ENCODE measurements at places on chromosomes 13 and 19.

- DNase-seq = no peak
Observed at GRCh38 chr19:6887316-6887715, at the start of gene ADGRE1. Gene ADGRE1 (plus strand): TSS chr19:6887579. CDS start chr19:6887609, 30 bp downstream.

- DNase-seq = no peak
Observed at GRCh38 chr19:4692251-4693077, 22.3 kb upstream of the MYDGF start.

- no peak for DNase-seq
Observed at GRCh38 chr13:46404733-46405100, 17.7 kb upstream of the RUBCNL start.

- no peak for DNase-seq
Observed at GRCh38 chr19:35731779-35732405, 10.4 kb downstream of the IGFLR1 start.

GRCh38 chr19:373391-374182 is 29.0 kb upstream of the MIER2 start:
- no peak for DNase-seq

- DNase-seq = no peak
Observed at GRCh38 chr19:18906605-18907519, 10.9 kb upstream of the CERS1 start.

DNA sequence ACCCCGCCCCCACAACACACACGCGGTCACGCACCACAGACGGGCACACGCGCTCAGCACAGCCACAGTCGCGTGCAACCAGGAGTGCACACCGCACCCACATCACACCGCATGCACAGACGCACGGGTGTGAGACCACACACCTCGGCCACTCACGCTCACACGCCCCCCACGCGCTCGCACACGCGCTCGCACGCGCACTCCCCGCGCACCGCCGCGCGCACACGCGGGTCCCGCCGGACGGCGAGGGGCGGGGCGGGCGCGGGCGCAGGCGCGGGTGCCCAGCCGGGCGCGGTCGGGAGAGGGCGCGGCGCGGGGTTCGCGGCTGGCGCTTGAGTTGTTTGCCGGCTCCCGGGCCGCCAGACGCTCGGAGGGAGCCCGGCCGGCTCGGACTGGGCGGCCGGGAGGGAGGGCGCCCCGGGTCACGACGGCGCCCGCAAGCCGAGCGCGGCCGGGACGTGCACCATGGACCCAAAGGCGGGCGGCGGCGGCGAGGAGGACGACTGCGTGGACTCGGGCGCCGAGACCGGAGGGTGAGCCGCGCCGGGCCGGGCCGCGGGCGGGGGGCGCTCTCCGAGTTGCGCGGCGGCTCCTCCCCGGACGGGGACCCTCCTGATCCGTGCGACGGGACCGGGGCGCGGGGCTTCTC is at the start of gene FAM124A:
Gene FAM124A, plus strand, starts transcription at position 362 of the 649 bp plus-strand sequence. Its CDS starts 104 bp downstream, at position 466.
- DNase-seq = no peak

DNA sequence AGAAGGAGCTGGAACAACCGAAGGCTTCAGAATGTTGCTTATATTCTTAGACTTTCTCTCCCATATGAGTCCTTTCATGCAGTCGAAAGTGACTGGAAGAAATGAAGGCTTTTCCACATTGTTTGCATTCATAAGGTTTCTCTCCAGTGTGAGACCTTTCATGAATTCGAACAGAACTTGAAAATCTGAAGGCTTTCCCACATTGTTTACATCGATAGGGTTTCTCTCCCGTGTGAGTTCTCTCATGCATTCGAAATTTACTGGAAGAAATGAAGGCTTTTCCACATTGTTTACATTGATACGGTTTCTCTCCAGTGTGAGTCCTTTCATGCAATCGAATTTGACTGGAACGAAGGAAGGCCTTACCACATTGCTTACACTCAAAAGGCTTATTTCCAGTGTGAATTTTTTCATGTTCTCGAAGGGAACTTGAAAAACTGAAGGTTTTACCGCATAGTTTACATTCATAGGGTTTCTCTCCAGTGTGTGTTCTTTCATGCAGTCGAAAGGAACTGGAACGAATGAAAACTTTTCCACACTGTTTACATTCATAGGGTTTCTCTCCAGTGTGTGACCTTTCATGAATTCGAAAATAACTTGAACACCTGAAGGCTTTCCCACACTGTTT is 21.5 kb downstream of the ZNF14 start:
- DNase-seq = no peak

DNA sequence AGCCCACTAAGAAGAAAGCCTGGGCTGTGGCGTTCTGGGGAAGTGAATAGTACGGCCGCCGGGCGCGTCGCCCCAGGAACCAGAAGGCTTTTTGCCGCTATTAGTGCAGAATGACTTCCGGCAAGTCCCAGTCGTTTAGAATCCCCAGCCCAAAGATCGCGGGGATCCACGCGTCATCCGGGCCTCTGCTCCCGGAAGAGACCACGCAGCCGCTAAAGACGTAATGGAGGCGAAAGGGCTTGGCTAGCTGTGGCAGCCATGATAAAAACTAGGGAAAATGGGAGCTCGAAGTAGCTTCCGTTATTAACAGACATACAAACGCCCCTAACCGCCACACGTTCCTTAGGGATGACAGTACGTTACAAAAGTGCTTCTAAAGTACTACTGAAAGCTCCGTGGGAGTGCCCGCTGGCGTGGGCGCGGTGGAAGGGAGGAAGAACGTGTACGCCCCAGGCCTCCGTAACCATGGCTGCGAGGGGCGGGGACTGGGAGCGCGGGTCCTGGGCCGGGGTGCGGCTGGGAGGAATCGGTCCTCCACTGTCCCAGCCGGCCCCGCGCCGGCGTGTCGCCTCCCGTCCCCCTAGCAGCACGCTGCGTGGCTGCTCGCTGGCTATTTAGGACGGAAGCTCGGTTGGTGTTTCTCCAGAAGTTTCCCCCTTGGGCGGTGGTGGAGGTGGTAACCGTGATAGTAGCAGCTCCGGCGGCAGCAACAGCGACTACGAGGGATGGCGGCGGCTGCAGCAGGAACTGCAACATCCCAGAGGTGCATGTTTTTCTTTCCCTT is at the start of gene SUGT1:
Gene SUGT1, plus strand, starts transcription at position 641 of the 784 bp plus-strand sequence. Its CDS starts 85 bp downstream, at position 726.
- DNase-seq = peak; percentile 85

DNA sequence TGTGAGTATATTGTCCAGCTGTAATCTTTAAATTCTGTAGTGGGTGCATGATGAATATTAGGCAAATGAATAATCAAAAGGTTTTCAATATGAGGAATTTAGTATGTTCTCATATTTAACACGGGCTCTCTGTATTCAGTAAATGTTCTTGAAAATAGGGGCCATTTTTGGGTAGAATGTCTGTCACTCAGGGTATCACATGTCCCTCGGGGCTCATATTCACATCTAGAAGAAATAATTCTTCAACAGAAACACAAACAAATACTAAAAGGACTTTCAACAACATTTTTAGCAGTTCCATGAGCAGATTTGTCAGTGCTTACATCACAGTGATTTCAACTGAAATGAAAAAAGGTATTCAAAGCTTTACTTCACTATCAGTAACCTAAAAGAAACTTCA is 1388.4 kb upstream of the MIR17HG start:
- DNase-seq = no peak

DNA sequence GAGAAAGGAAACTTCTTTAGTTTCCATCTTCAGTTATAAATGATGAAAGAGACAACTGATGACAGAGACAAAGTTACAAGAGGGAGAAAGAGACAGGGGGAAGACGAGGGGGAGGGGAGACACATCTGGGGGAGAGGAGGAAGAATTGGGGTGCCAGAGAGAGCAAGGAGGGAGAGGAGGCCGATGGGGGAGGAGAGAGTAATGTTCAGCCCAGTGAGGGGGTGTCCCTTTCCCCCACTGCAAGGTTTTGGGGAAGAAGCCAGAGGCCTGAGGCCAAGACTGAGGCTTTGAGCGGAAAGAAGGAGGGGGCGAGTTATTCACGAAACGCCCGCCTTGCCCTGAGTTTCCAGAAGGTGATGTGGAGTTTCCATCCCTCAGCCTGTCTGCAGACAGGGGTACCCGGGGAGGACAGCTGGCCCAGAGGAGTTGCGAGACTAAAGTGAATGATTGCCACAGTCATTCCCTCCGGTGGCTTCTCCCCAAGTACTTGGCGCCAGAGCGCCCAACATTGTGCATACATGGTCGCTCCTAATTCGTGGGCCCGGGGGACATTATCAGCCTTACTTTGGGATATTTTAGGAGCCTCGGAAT is 558 bp upstream of the PPAN start:
- DNase-seq = no peak

All from NCI-H2029 treated with DMSO at 0.1 percent for 48 hours (cell line).